CD4-positive, alpha-beta T cell treated with Interleukin-12 subunit alpha and Interleukin-12 subunit beta, for 1 hour (primary cell): ENCODE measurements at places on chromosomes 4 and X.

DNA sequence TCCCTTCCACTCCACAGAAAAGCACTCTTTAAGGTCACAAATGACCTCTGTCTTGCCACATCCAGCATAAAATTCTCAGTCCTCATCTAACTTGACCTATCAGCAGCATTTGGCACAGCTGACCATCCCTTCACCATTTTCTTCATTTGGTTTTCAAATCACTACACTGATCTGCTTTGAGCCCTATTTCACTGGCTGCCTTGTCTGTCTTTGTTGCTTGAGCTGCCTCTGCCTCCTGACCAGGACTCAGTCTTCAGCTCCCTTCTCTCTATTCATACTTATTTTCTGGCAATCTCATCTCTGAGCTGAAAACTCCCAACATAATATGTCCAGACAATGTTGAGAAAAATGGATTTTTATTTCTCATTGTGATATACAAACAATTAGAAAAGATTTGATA lies 27.7 kb upstream of the PDE5A start:
- DNase-seq, result no peak

- no peak for DNase-seq
Observed at GRCh38 chr4:47891928-47892327, 22.5 kb downstream of the NFXL1 start.

DNA sequence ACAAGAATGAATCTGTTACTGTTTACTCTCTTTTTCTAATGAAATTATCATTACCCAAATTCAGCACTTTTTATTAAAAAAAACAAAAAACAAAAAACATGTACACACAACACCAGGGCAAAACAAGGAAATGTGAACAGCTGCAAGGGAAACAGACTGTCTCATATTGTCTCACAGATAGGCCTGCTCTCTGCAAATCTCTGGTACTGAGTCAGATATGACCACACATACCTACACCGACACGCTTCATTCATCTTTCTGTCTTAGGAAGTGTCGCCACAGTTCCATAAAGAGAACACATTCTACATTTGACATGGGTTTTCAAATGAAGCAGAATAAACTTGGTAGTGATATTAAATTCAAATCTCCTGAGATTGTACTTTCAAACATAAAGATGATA lies 92.2 kb upstream of the GPR34 start:
- DNase-seq, result no peak

DNA sequence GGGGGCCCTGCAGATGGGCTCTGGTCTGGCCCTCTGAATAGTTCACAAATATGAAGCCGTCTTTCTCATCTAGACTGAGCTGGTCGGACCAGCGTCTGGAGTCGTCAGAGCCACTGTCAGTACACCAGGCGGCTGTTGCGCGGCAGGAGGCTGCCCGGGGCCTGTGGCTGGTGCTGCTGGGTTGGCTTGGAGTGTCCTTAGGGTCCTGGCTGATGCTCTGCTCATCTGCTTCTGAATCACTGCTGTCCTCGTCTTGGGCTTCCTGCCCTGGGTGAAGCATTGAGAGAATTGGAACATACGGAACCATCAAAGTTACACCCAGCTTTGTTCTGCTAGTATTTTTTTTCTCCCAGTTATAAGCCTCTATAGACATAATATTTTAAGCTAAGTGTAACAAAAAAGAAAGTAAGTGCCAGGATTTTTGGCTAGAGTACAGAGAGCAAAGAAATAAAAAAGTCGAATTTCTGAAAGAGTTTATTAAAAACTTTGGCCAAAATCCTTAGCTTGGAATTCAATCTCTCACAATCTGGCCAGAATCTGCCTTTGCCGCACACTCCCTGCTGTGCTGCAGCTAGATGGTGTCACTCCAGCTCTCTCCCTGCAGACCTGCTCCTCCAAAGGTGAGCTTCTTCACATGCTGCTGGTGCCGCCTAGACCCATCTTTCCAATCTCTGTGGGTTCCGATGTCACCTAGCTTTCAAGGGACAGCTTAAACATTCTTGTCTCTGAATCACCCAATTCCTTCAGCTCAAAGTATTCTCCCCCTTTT lies 96.2 kb downstream of the CDS1 start:
- DNase-seq, result no peak

DNA sequence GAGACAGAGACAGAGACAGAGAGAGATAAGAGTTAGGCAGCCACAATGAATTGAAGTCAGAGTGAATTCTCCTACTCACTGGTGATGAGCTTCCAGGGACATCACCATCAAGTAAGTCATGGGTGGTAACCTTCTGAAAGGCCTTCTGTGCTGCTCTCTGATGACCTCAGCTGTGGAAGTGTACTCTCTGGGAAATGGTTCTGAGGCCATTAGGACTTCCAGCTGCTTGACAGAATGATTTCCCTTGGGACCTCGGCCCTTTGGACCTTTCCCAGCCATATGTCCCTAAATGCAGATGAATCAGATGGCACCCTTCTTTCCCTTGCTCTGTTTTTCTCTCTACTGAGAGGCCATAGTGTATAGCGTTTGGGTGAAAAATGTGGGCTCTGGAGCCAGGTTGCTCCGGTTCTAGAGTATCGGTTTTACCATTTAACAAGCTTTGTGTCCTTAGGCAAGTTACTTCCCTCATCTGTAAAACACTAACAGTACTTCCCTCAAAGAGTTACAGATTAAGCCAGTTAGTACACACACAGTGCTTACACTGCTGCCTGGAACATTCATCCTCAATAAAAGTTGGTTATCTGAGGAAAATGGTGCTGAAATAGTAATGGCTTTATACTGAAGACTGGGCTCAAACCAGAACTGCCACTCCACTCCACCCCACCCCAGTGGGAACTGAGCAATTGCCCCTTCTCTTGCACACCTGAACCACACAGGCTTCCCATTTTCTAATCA lies 7.6 kb downstream of the SEPTIN11 start:
- no peak for DNase-seq

GRCh38 chr4:176451443-176451842 lies 131.7 kb downstream of the SPCS3 start:
- DNase-seq, result no peak

DNA sequence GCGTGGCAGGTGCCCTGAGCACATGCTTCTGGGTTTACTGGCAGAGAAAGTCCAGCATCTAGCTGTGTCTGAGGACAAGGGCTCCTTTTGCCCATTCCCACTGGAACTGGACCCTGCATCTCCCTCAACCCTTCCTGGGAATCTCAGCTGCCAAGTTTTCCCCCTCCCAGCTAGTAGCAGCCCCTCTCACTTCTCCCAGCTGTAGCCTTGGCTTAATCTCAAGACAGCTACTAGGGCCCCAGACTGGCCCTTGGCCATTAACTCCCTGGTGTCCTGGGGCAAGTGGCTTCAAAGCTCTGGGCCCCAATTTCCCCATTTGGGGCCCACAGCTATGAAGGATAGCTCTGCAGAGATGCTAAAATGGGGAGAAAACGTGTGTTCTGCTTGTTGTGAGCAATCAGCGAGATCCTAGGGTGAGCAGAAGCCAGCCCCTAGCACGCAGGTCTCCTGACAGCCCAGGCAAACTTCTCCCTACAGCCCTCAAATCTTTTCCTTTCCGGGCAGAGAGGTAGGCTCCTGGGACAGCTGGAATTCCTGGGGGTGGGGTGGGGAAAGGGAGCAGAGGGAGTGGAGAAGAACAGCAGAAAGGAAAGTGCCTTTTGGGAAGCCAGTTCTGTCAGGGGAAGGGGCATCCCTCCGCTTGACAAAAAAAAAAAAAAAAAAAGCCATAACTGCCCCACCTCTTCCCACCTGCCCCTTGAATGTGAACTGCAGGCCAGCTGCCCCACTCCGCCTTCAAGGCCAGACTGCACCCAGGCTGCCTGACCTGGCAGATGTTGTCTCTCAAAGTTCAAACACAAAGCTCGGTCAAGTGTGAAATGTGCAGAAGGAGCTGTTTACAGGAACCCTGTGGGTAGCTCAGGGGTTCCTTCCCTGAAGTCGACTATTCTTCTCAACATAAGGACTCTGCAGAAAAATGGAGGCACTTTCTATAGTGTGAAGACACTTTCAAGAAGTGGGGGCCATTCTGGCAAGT lies 16.6 kb downstream of the FGD1 start:
- no peak for DNase-seq

DNA sequence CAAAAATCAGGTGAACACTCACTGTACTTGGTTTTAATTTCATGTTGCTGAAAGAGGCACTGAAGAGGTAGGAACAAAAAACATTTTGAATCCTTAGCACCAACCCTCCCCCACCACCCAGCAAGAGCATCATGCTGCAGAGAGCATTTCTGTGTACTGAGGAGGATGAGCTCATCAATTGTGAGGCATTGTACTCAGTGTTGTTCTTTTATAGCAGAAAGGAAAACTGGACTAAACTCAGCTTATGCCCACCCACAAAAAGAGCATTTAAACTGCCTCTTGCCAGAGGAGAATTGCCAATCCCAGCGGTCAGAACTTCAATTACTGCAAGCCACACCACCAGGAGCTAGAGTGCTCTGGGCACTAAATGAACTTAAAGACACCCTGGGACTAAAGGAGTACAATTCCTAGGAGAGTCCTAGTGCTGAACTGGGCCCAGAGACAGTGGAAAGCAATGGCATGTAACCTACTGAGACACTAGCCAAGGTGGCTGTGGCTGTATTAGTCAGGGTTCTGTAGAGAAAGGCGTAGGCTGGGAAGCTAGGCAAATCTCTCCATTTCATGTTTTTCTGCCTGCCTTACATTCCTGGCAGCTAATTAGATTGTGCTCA lies 280.7 kb upstream of the KLHL4 start:
- DNase-seq, result no peak

GRCh38 chr4:119543187-119543586 lies 85.4 kb downstream of the PDE5A start:
- no peak for DNase-seq

DNA sequence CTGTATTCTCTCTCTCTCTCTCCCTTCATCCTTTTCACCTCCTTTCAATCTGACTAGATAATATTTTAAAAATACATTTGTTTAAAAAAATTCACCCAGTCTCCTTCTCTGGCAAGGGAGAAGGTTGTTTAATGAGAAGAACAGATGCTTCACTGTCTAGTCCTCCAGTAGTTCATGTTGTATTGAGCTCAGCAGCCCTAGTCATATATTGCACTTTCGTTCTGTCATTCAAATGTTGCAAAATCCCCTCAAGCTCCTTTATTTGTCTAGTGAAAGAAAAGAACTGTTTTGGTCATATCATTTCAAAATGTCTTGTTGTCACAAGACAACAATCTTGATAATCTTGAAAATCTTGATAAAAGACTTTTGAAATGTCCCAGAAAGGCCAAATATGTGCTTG lies 248.0 kb downstream of the GALNTL6 start:
- no peak for DNase-seq

GRCh38 chr4:142563682-142564291 lies 282.3 kb downstream of the INPP4B start:
- DNase-seq, result no peak
